ENCODE measurements at places on chromosomes 6 and 20.

- DNase-seq: peak; percentile 59
Measured at GRCh38 chr20:53609491-53610445, 16.1 kb upstream of the ZNF217 start.

DNA sequence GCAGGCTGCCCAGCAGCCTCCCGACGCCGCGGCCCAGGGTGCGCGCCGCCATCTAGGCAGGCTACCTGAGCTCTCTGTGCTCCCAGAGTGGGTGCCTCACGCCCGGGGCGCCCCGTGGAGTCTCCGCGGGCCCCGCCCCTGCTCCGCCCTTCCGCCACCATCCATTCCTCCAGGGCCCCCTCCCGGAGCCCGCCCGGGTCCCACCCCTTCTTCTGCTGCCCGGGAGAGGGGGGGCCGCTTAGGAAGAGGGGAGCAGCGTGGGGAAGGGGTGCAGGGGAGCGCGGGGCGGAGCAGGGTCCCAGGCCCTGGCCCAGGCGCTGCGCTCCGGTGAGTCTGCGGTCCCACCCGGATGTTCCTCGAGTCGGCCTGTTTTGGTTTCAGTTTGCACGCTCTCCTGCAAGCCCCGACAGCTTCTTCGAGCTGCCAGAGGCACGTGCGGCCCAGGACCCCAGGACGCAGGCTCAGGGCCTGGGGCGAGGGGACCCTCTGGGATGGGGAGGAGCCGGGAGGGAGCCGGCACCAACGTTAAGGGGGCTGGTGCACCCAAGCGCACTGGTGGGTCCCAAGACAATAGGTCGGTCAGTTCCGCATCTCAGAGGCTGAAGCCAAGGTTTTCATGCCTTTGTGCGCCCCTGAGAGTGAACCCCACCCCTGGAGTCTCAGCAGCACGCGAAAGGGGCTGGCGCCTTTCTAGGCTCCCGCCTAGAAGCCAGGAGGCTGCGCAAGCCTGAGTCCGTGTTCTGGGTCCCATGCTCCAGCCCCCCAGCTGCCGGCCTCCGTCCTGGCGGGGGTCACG lies at the start of gene ACSS1:
Gene ACSS1, minus strand, starts transcription at position 89 of the 796 bp plus-strand sequence. Its CDS starts 37 bp downstream, at position 52.
- peak; percentile 38 for DNase-seq

GRCh38 chr6:87932361-87932760 lies 115.3 kb upstream of the SPACA1 start:
- DNase-seq: no peak

GRCh38 chr6:167442796-167443680 lies 118.2 kb downstream of the TTLL2 start:
- DNase-seq: no peak

GRCh38 chr20:51219544-51219943 lies 196.6 kb upstream of the KCNG1 start:
- no peak for DNase-seq

DNA sequence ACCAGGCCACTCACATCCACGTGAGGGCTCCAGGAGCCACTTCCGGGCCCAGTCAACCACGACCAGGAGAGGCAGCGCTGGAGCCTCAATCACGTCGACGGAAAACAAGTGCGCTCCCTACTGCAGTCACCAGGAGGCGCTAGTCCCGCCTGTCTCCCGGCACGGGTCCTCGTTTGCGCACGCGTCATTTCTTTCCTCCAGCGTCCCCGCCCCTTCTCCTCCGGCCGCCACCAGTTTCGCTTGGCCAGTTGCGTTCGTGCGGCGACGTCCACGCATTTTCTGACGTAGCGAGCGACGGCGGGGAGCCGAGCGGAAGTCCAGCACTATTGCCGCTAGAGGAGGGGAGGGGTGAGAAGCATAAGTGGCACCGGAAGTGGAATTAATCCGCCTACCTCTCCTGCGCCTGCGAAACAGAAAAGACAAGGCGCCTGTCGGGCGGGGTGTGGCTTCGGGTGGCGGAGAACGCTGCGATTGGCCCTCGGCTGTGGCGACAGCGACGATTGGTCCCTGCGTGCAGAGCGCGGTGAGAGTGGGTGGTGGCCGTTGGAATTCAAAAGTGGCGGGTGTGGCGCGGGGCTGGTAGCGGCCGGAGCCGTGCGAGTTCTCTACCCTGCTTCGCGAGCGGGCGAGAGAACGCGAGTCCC lies at the start of gene KIFC1:
Gene KIFC1, plus strand, starts transcription at position 546 of the 644 bp plus-strand sequence. CDS start 163 bp downstream, outside the sequence.
- DNase-seq: peak; percentile 97

- no peak for DNase-seq
Measured at GRCh38 chr20:59007665-59008511, 834 bp upstream of the CTSZ start.

DNA sequence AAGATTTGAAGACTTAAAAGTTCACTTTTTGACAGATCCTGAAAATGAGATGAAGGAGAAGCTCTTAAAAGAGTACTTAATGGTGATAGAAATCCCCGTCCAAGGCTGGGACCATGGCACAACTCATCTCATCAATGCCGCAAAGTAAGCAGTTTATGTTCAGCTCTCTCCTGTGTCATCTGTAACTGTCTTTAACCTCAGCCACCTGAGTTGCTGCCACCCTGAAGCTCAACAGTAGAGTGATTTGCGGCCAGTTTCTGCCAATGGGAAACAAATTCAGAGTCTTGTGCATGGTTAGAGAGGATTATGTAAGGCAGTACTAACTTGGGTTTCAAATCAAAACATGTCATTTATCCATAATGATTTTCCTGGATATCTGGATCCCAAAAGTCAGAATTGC lies 10.1 kb downstream of the TNFAIP3 start:
- DNase-seq: no peak

GRCh38 chr6:586553-586952 lies 70.3 kb downstream of the HUS1B start:
- DNase-seq: no peak

- DNase-seq: no peak
Measured at GRCh38 chr6:34475767-34476328, 10.0 kb downstream of the PACSIN1 start.

GRCh38 chr6:15443119-15443830 lies 197.4 kb downstream of the JARID2 start:
- DNase-seq: no peak

GRCh38 chr20:50379049-50379990 lies 130.9 kb upstream of the PTPN1 start:
- no peak for DNase-seq

GRCh38 chr20:42754706-42755105 lies 435.0 kb downstream of the PTPRT start:
- DNase-seq: no peak

- no peak for DNase-seq
Measured at GRCh38 chr6:100677240-100677639, 203.9 kb downstream of the ASCC3 start.

GRCh38 chr6:138278326-138278725 lies 60.0 kb upstream of the PBOV1 start:
- DNase-seq: no peak

- no peak for DNase-seq
Measured at GRCh38 chr20:35700625-35701148, 1.5 kb downstream of the ROMO1 start.

DNA sequence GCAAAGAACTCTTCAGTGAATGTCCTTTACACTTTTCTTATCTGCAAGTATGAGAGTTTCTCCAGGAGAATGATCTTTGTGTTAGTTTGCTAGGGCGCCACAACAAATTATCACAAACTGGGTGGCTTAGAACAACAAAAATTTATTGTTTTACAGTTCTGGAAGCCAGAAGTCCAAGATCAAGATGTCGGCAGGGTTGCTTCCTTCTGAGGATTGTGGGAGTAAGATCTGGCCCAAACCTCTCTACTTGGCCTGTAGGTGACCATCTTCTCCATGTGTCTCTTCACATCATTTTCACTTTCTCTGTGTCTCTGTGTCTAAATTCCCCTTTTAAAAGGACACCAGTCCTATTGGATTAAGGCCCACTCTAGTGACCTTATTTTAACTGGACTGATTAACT lies 103.0 kb downstream of the ADTRP start:
- no peak for DNase-seq

DNA sequence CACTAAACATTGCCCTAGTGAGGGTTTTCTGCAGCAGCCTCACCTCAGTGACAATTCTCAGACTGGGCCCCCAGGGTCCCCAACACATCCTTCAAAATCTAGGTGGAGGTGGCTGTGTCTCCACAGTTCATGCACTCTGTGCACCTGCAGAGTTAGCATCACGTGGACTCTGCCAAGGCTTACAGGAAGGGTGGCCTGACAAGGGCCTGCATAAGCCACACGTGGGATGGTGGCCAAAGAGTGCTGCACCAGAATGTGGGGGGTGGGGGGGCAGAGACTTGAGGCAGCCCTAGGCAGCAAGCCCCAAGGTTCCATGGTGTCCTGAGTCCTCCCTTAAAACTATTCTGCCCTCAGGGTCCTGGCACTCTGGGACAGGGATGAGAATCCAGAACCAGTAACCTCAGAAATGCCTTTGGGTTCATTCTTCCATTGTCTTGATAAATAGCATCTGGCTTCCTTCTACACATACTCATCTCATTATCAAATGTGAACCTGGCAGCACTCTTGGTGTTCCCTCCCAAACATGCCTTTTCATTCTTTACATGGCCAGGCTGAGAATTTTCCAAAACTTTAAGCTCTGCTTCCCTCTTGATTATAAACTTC lies 1.6 kb upstream of the SERPINB1 start:
- no peak for DNase-seq

DNA sequence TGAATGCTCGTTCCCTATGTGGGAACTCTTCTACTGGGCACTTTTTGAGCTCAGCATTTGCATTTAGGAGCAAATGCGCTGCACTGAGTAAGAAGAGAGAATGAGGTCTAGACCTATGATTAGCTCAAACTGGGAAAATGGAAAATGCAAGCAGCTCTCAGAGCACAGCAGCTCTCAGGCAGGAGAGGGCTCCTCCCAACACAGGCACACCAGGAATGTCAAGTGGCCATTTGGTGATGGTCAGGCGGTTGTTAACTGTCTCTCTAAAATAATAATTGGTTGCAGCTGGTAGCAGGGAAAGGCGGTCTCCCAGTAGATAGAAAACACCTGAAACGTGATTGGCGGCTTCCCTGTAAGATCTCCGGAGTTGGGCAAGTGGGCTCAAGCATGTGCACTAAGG lies 162.0 kb upstream of the ECI2 start:
- DNase-seq: no peak

DNA sequence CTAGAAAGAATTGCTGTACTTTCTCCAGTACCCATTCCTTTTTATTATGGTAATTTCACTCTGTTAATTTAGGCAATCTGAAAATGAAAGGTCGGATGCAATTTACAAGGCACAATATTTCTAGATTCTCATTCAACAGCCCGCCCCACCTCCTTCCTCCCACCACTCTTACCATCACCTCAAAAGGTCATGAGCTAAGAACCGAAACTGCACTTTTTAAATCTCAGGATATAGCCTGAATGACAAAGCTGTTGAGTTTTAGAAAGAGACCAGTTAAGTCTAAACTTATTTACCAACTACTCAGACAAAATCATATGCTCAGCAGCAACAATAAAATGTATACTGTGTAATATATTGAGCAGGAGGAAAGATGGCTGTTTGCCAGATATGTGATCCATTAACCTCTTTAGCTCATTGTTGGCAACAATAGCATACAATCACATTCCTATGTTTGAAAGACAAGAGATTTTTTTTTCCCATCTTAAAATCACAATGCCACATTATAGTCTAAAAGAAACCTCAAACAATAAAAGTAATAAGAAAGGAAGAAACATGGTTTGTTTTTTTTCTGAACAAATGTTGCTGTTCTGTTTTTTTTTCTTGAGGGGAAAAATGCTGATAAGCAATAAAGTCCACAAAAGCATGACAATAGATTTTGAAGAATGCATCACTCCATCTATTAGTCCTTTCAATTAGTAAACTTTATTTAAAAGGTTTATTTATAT lies 1.6 kb upstream of the HS3ST5 start:
- DNase-seq: no peak
